ENCODE measurements at places on chromosomes 13 and 19.

GRCh38 chr13:110458017-110458416 is 103.5 kb downstream of the RAB20 start:
- DNase-seq, result no peak

DNA sequence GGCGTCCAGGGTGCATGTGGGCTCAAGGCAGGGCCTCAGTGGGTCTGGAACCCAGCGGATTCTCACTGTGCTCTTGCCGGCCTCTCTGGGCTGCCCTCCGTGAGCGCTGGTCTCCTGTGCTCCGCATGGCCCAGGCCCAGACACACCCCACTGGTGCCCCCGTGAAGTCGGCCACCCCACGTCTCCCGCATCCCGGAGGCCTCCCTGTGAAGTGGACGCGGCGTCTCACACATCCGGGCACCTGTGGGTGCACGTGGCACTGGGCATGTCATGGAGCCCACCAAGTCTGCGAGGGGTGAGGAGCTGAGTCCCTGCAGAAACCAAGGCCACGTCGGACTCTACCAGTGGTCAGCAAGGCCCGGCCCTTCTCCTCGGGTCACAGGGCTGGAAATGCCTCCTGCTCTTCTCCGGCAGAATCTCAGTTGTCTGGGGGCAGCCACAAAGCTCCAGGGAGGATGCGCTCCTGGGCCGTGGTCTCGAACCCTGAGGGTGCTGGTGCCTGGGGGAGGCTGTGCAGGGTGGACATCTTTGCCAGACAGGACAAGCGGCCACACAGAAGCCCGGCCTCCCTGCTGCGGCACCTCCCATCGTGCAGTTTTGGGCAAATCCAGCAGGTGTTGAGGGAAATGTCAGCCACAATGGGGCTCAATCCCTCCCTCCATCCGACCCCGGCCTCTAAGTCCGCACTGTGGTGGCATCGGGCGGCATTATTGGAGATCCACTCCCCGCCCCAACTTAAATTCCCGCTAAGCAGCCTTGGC is 2.2 kb downstream of the C13orf46 start:
- DNase-seq, result no peak

DNA sequence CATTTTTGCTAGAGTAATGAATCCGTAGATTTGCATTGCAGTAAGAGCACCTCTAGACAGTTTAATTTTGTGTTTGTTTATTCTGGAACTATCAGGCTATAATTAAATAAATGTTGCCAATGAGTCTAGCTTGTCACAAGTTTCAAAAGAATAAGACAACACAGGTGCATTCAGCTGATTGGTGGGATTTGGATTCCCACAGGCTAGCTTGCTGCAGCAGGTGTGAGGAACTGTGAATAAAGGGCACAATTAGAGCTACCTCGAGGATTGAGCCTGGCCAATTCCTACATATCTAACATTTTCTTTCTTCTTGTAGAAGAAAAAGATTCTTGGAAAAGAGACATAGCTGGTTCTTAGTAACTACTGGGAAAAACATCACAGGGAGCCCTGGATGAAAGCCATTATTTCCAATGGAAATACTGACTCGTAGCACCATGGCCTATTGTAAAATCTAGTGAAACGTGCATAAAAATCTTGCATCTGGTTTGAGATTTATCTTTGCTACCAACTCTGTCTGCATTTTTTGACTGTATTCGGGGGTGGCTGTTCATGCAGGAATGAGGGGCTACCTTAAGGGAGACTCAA is 360.9 kb downstream of the FGF9 start:
- no peak for DNase-seq

DNA sequence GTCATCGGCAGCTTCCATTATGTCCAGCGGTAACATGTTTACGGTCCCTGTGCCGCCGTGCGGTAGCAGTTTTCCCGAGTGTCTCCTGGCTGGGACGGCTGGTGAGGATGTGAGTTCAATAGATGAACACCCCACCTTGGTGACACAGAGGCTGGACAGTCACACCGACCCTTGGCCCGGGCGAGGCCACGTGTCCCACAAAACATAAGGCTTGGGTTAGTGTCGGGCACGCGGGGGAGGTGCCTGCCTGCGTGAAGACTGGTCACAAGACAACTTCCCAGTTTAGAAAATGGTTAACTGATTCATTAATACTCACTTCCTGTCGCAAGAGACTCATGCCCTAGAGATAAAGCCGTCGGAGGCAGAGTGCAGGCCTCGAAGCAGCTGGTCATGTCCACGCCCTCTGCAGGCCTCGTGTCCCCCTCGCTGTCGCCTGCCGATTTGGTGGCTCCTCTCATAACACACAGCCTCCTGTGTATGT is 17.2 kb downstream of the RASA3 start:
- no peak for DNase-seq

- no peak for DNase-seq
Observed at GRCh38 chr19:8208922-8209461, at the start of gene CERS4. TSS of gene CERS4 (plus strand) at chr19:8209370. CDS start at chr19:8251077, 41,707 bp downstream.

GRCh38 chr13:30121666-30122065 is 185.7 kb downstream of the KATNAL1 start:
- no peak for DNase-seq

- no peak for DNase-seq
Observed at GRCh38 chr13:100552755-100553154, 35.8 kb downstream of the GGACT start.

- DNase-seq, result no peak
Observed at GRCh38 chr13:29081036-29081435, 260.9 kb downstream of the MTUS2 start.

GRCh38 chr13:25715760-25716159 is 336.1 kb downstream of the SHISA2 start:
- DNase-seq, result no peak

- no peak for DNase-seq
Observed at GRCh38 chr19:11848200-11848593, 329 bp upstream of the ZNF439 start.

DNA sequence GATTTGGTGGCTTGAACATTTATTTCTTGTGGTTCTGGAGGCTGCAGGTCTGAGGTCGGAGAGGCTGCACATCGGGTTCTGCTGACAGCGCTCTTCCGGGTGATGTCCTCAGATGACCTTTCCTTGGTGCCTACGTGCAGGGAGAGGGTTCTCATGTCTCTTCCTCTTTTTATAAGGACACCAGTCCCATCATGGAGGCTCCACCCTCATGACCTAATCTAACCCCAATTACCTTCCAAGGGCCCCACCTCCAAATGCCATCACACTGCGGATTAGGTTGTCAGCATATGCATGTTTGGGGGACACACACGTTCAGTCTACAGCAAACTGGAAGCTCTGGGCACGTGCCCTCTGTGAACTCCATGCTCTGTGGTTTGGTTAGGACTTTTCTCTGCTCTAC is 338.6 kb downstream of the FGF9 start:
- no peak for DNase-seq

DNA sequence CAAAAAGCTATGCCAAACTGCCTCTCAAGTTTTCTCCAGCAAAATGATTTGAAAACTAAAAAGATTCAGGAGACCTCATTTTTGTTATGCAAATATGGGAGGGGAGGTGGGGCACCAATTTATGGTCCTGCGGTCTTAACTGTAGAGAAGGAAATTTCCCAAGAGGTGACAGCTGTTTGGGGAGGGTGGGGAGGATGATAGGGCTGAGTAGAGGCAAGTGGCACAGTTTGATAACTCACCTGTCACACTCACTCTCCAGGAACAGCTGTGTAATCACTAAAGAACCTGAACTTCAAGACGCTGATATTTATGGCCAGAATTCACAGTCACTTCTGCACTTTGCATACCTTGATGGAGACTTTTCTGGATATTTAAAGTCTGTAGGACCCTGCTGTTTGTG is 232.9 kb upstream of the STARD13 start:
- no peak for DNase-seq

- DNase-seq, result no peak
Observed at GRCh38 chr19:14370169-14370939, 10.9 kb upstream of the ADGRE5 start.

DNA sequence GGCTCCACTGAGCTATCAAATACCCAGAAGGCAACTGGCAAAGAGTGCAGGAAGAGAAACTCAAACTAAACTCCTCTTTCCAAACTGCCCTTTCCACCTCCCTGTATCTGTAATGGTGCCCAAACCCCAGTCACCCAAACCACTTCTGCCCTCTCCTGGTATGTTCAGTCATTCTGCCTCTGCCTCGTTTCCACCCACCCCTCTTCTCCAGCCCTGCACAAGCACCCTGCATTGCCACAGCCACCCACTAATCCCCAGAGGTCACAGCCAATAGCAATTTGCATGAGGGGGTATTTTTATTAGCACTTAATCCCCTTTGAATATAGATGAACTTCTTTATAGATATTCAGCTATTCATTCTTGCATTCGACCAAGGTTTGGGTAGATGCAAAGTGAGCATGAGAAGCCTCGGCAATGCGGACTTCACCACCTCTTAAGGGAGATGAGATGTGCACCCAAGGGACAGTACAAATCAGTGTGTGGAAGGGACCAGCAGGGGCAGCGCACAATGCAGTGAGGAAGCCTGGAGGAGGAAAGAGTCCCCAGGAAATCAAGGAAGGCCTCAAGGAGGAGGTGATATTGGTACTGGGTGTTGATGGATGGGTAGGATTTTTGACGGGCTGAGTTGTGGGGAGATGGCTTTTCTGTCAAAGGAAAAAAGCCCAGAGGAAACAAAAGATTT is 12.4 kb downstream of the TMEM272 start:
- no peak for DNase-seq

DNA sequence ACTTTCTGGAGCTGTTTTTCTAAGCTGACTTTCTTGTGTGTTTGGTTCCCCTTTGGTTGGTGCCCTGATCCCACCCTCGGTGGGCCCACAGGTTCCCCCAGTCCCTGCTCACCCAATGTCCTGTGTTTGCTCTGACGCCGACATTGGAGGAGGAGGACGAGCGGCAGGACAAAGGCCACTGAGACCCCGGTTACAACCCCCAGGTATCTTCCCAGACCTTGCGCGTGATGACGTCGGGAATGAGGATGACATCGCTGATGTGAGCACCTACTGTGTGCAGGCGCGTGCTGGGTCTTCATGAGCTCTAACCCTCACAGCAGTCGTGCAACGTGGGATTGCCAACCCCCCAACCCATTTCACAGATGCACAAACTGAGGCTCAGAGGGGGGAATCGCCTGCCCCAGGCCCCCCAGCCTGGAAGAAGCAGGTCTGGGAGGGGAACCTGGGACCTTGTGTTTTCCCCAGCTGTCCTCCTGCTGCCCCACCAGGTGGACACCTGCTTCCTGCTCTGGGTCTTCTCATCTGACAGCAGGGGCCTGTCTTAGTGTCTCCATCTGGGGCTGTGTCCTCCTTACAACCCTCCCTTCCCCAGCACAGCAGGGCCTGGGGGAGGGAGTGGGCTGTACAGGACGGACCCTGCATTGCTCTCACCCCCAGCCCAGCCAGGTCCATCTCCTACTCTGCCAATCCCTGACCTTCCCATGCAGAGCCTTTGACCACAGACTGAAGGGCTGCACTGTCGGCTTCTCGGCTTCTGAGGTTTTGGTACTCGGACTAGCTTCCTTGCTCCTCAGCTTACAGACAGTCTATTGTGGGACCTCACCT is 4.7 kb upstream of the LILRA6 start:
- DNase-seq, result no peak
